ENCODE measurements at places on chromosomes 2 and 18.
A peak's percentile ranks its signal among the peaks of the same experiment; 100 is the strongest.

- DNase-seq: no peak
These were observed 3.4 kb downstream of the MBD1 start for GRCh38 chr18:50277942-50278341.

DNA sequence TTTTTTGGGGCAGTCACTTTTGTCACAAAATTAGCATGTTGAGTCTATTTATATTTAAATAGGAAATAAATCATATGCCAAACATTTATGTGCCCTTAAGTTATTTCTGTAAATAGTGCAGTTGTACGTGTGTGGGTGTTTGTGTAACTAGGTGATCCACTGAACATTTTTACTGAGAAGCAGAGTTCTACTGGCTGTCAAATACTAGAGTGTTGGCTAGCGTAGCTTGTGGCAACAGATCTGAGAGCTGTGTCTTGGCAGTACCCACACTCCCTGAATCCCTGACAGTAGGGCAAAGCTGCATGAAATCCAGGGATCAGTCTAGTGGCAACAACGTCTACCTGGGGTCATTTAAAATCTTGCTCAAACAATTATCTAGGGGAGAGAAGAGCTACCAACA is 273.1 kb upstream of the SLC8A1 start:
- DNase-seq: no peak

DNA sequence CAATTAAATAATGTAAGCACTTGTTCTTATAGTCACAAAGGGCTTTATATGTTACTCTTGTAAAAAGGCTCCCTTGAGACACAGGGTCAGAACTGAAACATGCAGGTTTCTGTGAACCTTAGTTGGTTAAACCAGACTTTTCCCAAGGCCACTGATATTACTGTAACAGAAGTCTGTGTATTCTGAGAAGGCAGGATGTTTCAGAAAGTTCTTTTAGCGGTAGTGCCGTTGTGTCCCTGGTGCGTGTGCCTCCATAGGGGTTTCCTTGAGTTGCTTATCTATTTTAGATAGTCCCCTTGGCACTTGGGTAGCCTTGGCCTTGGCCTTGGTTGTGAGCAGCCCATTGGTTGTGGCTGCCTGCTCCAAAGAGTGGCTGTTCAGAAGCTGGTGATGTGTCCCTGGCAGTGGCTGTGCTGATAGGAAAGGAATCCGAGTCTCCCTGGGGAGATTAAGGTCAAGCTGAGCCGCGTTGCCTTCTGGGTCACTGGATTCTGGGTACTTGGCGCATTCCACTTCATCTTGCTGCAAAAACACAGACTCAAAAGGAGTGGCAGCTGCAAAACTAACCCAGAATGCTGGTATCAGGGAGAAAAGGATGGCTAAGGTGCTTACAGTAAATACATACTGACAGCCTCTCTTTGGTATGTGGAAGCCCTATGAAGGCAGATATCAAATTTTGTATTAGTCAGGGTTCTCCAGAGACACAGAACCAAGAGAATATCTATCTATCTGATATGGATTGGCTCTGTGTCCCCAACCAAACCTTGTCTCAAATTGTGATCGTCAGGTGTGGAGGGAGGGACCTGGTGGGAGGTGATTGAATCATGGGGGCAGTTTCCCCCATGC is 69.7 kb downstream of the FHOD3 start:
- no peak for DNase-seq

- DNase-seq: no peak
These were observed 51.8 kb downstream of the PMS1 start for GRCh38 chr2:189835855-189836558.

DNA sequence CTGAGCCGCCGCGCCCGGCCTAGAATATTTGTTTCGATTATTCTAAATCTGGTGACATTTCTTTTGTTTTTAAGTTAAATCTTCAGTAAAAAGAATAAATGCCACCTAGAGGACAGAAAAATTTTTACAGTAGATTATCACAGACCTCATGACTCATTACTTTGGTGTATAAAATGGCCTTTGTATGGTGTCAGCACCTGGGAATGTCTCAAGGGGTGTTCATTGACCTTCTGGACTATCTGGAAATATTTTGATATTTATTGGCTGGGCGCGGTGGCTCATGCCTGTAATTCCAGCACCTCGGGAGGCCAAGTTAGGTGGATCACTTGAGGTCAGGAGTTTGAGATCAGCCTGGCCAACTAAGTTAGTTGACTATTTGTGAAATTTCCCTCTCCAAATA is 30.3 kb upstream of the SLC30A6 start:
- peak; percentile 34 for DNase-seq

- DNase-seq: no peak
These were observed 657.3 kb upstream of the LINC00305 start for GRCh38 chr18:64806232-64806631.

GRCh38 chr2:51247252-51247805 is 215.4 kb upstream of the NRXN1 start:
- no peak for DNase-seq

DNA sequence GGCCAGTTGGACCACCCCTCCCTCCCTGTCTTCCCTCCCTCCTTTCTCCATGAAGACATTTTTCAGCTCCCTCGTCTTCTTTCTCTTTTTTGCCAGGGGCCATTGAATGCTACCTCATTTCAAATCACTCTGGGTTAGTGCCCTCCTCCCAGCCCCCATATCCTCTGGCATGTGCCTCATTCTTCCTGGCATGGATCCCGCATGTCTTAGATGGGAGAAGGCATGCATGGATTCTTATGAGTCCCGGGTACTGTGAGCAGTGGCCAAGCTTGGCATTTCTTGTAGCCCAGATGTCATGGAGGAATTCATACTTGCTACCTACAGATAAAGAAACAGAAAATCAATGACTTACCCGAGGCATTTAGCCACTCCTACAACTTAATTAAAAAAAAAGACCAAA is 9.0 kb upstream of the HAAO start:
- DNase-seq: no peak

GRCh38 chr18:64994370-64994769 is 756.4 kb upstream of the CDH7 start:
- no peak for DNase-seq

GRCh38 chr2:129689653-129690448 is 289.6 kb upstream of the RAB6C start:
- DNase-seq: no peak

DNA sequence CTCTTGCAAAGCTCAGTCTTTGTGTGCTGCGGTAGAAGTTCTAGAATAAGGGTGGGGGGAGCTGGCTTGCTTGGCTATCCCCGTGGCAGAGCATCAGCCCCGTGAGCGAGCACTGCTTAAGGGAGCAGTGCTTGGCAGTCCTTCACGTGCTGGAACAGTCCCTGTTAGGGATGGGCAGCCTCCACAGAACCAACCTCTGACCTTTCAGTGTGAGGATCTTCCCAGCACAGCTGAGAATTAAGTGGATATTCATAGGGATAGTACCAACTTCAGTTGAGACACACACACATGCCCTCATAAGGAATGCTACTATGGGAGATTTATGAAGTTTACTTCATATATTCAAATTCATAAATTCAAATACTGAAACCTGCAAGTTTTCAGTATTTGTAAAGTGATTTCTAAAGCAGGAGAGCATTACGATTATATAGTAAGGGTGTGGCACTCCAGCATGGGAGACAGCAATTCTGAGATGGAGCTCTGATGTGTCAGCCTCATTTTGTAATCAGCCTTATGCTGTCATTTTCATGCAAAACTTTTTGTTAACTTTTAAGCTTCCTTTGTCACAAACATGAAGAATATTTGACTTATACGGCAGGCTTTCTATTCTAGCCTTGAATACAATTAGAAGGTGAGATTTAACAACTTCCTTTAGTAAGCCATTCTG is 39.5 kb downstream of the ATP9B start:
- DNase-seq: no peak

- no peak for DNase-seq
These were observed 145.4 kb upstream of the PIK3C3 start for GRCh38 chr18:41809652-41810051.

- no peak for DNase-seq
These were observed 229.5 kb downstream of the CNTNAP5 start for GRCh38 chr2:124254621-124255020.

GRCh38 chr2:38484957-38485356 is 107.9 kb upstream of the ATL2 start:
- DNase-seq: no peak

DNA sequence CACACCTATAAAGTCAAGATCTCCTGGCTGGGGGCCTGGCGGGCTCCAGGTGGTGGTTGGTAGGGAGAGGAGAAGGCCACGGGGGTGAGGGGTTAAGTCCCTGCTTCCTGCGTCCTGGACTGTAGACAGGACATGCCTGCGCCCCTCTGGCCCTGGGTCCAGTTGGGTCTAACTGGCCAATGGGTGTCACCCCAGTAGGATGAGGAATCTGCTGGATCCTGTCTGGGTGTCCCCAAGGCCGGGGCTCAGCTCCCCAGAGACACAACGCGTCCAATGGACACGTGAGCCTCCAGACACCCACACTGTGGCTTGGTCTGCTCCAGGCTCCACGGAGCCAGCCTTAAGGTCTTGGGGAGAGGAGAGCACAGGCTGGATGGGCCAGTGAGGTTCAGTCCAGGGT is 19.6 kb downstream of the AQP12A start:
- DNase-seq: no peak

- DNase-seq: no peak
These were observed 514.2 kb upstream of the MYT1L start for GRCh38 chr2:2845267-2845666.

- no peak for DNase-seq
These were observed 95.7 kb upstream of the SLC39A10 start for GRCh38 chr2:195561116-195561921.

DNA sequence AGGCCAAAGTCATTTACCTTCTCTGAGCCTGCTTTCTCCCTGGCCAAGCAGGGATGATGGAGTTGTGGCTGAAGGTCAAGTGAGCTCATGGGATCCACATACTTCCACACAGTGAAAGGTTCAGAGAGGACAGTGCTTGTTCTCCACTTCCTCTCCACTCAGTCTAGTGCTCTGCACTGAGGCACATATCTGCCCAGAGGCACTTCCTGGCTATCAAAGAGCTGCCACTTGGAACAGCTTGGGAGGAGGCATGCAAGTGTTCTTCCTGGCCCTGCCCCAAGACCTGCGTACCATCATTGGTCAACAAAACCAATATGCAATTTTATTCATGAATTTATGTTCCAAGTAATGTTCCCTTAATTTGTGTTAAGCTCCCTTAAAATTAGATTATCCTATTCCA is 71.9 kb downstream of the RNF152 start:
- DNase-seq: no peak

- no peak for DNase-seq
These were observed 151.1 kb upstream of the MEIS1 start for GRCh38 chr2:66283787-66284186.

- DNase-seq: peak; percentile 77
These were observed 28.3 kb upstream of the NT5DC4 start for GRCh38 chr2:112692495-112692911.

DNA sequence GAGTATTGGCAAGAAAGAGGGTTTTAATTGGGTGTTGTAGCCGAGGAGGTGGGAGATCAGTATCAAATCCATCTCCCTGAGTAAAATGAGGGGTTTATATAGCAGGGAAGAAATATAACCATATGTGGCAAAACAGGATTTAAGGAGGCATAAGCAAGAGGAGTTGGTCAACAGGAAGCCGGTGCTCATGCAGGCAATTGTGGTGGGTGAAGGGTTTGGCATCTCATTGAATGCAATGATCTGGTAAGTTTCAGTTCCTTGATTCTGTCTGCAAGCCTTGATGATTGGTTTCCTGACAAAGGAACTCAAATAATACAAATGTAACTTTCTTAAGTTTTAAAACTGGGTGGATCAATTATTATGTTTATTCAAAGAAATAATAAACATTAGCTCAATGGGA is 564.4 kb upstream of the LINC00305 start:
- no peak for DNase-seq

DNA sequence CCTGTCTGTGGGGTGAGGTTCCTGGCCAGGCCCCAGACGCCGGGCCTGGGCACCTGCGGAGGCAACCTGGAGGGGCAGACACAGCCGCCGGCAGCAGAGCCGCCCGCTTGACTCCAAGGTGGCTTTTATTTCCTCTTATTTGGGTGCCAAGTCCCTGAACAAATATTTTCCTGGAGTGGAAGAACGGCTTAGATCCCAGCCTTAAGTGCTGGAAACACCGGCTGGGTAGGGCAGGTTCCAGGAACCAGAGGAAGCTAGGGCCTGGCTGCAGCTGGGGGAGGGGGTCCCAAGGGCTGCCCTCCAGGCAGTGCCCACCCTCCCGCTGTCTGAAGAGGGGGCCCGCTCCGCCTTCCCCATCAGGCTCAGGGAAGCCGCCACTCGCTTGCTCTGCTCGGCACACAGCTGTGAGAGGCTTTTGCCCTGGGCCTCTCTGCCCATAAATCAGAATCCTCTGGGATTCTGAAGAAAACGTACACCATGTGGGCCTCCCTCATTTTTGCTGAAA is 28.2 kb downstream of the SDC1 start:
- no peak for DNase-seq

DNA sequence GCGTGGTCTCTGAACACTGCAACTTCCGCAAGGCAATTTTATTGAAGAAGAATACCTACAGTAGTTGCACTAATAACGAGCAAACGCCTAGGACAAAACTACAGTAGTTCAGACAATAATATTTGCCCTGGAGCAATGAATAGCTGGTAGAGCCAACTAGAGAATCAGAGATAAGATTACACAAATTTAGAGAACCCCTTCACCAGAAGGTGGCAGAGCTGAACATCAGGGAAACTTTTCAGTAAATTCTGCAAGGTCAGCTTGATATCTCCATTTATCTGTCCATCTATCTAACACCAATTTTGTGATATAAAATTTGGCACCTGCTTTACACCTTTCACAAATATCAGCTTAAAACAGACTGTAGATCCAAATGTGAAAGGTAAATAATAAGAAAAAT is 43.8 kb downstream of the CDH19 start:
- DNase-seq: peak; percentile 11

GRCh38 chr2:195044801-195045200 is 612.2 kb upstream of the SLC39A10 start:
- DNase-seq: peak; percentile 29

- DNase-seq: no peak
These were observed 56.6 kb downstream of the PTPRM start for GRCh38 chr18:7623681-7624080.

DNA sequence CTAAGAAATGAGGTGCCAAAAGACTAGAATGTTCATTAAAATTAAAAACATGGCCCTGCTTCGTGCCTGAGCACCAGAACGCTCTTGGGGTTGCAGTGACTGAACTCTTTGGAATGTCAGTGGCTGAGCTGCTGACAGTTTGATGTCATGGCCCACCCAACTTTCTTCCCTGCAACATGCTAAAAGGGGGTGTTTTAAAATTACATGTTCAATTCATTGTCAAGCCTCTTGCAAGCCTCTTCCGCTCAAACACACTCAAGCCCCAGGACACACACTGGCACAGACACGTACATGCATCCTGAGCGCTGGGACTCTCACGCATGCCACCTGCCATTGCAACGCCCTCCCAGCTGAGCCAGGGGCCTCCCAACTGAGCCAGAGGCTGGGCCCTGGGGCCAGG is 12.6 kb downstream of the RUFY4 start:
- DNase-seq: peak; percentile 11
